ENCODE measurements at places on chromosomes 1 and 21. TPM values are rescaled to one million over a fixed set of nuclear protein-coding genes. Genes with fewer than 3 reads are reported as not detected.

Gene SLAMF6
- polyA plus RNA-seq: 0.39 TPM

Gene FHAD1
- 0.66 TPM for polyA plus RNA-seq

Gene MEX3A
- polyA plus RNA-seq: 19.4 TPM

GRCh38 chr1:62784509-62785365, 805 bp downstream of the ATG4C start:
- no peak for DNase-seq

DNA sequence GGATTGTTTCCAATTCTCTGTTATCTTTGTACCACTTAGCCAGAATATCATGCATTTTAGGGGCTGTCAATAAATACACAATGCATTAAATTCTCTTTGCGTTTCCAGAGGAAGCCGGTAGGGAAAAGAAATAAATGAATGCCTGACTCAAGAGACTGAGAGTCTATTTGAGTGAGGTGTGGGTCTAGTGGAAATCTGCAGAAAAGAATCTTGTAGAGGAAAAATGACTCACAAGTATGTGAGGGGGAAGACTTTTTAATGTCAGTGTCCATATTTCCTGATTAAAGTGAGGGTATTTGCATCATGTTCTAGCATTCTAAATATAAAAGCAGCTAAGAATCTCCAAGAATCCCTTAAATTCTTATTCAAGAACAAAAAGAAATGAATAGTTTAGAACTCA, 271.1 kb downstream of the PTPRC start:
- DNase-seq: no peak

- DNase-seq: no peak
Observed at GRCh38 chr1:162008799-162009198, 14.9 kb downstream of the OLFML2B start.
